Cortex of kidney (tissue), 1 donor: ENCODE measurements at places on chromosomes 4 and X.

GRCh38 chr4:77473509-77473908 is 132.1 kb upstream of the CXCL13 start:
- DNase-seq, result no peak

DNA sequence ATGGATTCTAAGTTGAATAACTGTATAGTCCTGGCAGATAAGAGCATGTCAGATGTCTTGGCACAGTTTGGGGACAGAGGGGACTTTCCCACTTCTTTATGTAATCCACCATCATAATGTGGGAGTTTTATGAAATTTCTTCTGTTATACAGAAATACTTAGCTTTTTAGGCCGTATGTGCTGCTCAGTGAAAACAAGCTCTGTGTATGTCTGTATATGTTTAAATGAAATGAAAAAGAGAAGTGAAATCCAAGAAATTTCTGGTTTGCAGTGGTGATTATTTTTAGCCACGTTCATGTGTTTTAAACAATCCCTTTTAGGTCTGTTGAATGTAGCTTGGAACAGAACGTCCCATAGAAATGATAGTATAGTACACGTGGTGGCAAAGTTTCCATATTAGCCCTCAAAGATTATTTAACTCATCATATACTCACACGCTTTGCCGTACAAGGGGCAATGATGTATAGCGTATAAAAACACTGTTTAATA is 41.0 kb downstream of the GAB1 start:
- DNase-seq, result no peak

DNA sequence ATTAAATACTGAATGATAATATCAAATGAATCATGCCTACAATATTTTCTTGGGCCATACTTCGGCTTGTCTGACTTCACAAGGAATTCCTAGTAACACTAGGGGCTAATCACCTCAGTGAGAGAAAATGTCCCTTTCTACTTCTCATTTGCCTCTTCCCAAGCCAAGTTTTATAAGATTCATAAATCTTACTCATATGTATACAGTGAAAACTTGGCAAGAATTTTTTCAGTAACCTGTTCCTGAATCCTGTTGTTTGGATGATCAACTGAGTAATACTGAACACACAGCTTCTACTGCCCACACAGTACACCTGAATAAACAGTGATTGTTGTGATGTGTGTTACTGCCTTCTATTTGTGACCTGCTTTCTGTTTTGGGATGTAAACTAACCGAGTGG is 16.5 kb downstream of the TMPRSS11E start:
- DNase-seq, result no peak

- no peak for DNase-seq
Measured at GRCh38 chrX:53257166-53257565, 24.2 kb downstream of the IQSEC2 start.

DNA sequence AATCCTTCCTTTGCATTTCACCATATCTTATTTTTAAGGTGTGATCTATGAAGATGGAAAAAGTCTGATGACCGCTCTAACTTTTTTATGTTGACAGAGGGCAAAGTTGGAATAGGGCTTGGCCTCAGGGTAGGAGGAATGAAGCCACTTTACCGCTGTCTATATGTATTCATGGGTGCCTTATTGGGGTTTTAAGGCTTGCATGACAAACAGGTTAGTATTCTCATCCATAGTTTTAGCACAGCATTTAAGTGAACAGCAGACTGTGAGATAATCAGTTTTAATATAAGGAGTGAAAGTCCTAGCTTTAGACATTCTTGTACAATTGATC is 81.7 kb upstream of the BMP2K start:
- no peak for DNase-seq

DNA sequence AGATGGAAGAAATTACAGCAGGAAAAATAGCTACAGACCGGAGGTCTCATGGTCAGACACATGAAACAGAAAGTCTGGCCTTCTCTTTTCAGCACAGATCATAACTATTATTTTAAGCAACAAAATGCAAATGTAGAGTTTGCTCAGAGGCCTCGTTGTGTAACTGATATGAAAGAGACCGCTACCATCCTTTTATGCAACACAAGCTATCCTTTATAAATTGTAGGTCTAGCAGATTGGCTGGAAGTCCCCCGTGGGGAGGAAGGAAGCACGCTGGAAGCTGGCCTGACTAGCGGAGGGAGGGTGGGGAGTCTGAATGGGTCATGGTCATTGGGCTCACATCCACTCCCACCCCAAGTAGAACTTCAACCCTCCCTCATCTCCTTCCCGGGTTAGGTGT is 27.7 kb downstream of the DMP1 start:
- DNase-seq, result no peak

GRCh38 chr4:76012388-76012801 is 5.1 kb upstream of the CXCL9 start:
- DNase-seq, result no peak

DNA sequence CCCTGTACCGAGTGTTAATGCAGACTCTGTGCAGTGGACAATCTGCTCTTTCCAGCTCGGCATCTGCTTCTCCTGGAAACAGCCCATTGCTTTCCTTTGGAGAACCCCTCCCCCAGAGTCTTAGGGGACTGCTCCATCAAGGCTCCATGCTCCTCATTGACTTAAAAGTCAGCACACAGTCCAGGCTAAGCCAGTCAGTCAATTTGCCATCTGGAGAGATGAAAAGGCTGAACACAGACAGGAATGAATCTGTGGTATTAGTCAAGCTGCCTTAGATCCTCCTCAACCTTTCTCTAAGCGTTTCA is 20.3 kb downstream of the ATP8A1 start:
- no peak for DNase-seq

DNA sequence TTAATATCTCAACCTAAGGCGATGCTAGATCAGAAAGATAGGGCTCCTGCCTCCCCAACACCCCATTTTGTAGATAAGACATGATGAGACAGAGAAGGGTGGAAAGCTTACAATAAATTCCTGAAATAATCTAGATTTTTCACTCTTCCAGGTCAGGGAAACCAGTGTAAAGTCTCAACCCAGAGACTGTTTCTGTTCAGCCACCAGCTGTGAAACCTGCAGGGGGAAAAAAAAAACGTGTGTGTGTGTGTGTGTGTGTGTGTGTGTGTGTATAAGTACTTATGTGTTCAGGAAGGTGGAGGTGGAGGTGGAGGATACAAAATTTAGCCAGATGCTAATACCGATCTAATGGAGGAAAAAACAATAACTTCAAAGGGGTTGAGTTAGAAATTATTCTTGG is 773 bp upstream of the ITM2A start:
- DNase-seq, result no peak

DNA sequence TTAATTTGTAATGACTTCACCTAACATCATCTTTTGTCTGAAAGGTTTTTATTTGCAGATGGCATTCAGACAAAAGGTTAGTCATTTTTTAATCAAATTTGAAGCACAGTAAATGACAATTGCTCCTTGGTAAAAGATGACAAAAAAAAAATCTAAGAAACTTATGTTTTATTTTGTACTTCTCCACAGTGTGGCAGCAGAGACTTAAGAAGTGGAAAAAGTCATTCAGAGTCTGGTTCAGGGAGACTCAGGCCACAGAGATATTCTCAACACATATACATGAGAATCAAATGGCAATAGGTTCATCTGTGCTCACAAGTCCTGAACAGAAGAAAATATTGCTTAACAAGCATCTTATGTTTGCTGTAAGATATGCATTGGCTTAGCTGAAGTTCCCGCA is 436.2 kb downstream of the KCNIP4 start:
- DNase-seq, result no peak

GRCh38 chrX:38142610-38143009 is 78.1 kb downstream of the SRPX start:
- no peak for DNase-seq

DNA sequence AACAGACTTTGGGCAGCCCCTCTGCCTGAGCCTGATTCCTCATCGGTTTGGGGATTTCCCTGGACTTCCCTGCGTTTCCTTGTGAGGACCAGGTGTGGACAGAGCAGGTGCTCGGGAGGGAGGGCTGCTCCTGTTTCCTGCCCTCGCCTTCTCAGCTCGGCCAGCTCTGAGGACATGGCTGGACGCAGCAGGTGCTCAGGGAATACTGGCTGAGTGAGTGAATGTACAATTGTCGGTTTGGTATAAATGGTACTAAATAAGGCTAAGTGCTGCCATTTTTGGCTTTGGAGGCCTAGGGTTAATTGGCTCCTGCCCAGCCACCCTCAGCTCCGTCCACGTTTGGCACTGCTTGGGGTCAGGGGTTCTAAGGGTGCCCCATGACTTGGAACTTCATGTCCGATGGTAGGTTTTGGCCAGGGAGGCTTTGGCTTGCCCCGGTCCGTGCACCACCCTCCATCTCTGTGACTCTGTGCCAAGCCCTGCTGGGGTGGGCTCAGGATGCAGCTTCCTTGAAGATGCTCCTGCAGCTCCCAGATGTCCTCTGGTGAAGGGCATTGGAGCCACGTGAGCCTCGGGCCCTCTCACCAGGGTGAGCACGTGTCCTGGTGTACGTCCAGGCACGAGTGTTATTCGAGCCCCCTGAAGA is 45.0 kb upstream of the NKX1-1 start:
- DNase-seq, result no peak

DNA sequence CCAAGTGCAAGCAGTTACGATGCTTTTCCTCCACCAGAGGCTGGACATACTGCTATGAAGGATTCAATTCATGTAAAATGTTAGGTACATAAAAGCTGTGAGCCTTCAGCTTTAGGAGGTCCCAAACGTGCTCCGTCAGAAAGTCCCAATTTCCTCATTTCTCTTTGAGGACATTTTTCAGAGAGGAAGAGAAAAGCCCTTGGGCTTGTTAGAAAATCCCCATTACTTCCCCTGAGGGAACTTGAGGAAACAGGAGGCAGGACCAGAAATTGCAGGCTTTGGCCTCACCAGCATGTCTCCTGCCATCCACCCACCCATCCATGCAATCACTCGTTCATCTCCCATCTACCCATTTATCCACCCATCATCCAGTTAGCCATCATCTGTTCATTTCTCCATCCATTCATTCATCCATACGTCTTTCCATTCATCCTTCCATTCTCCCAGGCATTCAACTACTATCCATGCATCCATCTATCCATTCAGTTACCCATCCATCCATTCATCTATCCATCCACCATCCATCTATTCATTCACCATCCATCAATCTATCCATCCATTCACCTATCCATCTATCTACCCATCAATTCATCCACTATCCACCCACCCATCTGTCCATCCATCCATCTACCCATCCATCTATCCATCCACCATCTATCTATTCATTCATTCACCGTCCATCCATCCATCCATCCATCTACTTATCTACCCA is 223.5 kb downstream of the AFAP1 start:
- no peak for DNase-seq

DNA sequence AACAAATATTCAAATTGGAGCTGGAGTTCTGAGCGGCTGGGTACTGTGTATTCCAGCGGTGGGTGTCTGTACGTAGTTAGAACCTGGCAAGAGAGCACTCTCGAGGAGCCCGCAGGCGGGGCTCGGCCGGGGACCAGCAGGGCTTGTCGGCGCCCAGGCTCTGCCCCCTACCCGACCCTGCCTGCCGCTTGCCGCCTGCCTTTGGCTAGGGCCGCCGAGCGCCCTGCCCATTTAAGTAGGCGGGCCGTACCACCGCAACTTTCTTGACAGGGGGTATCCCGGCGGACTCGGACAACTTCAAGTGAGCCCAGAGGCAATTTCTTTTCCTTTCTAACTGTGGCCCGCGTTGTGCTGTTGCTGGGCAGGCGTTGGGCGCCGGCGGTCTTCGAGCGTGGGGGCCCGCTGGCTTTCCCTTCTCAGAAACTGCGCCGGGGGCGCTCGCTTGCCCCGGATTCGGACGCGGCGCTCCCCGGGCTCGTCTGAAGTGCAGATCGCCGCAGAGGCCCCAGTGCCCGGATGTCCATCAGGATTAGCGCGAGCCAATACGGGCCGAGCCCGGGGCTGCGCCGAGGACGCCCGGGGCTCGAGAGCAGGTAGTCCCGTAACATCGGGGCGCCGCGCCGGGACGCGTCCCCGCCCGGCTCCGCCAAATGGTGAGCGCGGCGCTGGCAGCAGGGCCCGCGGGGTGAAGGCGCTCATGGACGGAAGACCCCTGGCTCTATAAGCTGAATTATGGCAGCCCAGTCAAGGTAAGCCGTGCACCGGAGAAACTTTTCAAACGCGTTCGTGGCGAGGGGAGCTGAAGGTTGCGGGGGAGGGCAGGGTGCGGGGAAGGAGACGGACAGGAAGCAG is 72.1 kb downstream of the AFF1 start:
- peak; percentile 69 for DNase-seq

DNA sequence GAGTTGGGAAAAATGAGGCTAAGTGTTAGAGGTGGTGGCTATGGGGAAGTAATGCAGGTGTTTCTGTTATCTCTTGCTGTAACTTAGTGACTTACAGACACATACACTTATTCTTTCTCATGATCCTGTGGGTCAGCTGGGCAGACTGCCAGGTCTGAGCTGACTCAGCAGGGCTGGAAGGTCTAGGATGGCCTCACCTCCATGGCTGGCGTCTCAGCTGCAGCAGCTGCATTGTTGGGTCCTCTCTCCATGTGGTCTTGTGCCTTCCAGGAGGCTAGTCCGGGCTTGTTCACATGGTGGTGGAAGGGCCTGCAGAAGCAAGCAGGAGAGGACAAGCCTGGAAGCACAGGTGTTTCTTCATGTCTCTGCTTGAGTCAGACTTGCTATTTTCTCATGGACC is 172.7 kb downstream of the NHS start:
- DNase-seq, result no peak

DNA sequence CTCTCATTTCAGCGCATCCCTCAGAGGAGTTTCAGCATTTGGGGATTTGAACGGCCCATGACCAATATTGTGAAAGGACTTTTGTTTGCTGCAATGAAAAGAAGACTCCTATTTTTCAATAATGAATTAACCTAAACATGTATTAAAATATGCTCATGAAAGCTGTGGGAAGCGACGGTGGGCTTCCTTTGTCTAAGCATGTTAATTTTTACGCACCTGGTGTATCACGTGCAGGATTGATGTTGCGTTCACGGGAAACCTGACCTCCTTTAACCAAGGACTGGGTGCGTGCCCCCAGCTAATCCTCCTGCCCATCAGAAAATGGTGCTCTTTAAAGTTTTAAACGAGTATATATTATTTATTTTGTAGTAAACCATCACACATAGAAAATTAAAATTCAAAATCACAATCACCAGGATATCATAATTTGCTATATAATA is 590 bp upstream of the CCDC110 start:
- no peak for DNase-seq

- no peak for DNase-seq
Measured at GRCh38 chr4:59608466-59608865, 1591.7 kb upstream of the ADGRL3 start.

DNA sequence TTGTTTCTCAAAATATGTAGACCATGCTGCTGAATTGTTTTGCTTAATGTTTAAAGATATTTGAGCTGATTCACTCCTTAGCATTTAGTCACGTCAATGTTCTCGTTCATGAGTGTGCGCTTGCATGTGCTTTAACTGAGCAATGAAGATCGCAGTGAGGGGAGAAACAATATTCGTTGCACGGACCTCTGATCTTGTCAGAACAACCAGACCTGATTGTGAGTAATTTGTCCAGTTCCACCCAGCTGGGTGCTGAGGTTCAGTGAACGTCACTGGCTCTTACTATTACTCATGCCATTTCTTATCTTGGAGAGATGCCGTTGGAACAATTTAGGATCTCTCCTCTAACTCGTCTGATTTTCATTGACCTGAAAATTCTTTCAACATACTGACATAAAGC is 15.0 kb upstream of the PRKX start:
- no peak for DNase-seq

- no peak for DNase-seq
Measured at GRCh38 chrX:143437439-143437838, 79.8 kb downstream of the SPANXN3 start.

GRCh38 chr4:102218656-102219055 is 126.6 kb downstream of the SLC39A8 start:
- DNase-seq, result no peak
